ENCODE measurements at places on chromosomes 4 and X.

DNA sequence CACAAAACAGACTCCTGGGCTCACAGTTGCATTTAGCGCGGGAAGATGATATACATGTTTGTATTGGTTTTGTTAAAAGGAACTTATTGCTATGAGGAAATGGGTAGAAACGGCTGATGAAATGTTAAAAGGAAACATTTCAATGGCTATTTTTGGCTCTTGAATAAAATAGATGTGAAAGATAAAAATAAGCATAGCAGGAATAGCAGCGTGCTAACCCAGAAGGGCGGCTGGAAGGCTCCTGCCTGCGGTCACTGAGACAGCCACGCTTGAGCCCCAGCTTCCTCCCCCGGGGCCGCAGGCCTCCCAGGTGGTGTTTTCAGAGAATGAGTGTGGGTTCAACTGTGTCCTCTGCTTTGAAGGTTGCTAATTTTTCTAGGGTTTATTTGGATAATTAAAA lies 35.0 kb upstream of the CLCN4 start:
- DNase-seq: no peak

GRCh38 chrX:3582451-3582850 lies 131.0 kb downstream of the PRKX start:
- DNase-seq: no peak

DNA sequence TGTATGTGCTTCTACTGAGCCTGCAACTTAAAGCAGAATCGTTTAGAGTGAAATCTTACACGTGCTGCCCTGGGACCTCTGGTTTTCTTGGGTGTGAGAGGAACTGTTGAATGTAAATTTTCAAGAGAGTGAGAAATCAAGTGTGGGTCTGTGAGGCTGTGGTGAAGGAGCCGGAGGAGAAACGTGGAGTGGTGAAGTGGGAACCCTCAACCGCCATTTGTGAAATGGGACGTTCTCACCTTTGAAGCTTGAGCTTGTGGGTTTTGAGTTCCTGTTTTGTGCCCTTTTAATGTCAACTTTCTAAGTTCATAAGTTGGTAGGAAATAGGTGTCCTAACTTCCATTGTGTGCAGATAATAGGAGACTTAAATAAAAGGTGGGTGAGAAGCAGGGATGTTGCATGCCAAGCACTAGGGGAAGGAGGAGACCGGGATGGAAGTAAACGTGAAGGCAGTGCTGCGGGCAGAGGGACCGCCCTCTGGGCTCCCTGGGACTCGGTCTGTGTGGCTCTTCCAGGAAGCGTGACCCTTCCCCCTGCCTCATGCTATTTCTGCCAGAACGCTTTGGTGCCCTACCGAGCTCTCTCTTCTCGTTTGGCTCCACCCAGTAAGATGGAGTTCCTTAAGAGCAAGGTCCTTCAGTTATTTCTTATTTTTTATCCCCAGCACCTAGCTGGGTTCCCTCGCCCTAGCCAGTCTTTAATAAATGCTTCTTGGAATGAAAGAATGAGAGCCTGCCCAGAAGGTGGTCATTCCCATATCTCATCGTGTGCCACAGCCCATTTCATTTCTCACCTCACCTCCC lies 56.0 kb downstream of the TMEM131L start:
- peak; percentile 74 for DNase-seq

- no peak for DNase-seq
Measured at GRCh38 chr4:3367866-3368265, 73.9 kb upstream of the HGFAC start.

DNA sequence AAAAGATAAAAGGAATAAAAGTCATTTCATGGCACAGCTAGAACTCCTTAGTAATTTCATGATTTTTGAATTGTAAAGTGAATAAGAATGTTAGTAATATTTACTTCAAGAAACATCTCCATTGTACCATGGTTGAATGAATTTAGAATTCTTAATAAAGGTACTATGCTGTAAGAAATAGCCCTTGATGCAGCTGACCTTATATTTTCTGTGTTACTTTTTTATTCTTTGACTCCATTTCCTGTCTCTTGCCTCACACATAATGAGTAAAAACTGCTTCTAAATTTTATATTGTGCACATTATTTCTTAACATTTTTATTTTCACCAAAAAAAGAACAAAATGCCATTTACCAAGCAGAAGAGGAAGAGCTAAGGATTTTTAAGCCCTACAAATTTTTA lies 81.9 kb upstream of the PDHA2 start:
- DNase-seq: no peak

DNA sequence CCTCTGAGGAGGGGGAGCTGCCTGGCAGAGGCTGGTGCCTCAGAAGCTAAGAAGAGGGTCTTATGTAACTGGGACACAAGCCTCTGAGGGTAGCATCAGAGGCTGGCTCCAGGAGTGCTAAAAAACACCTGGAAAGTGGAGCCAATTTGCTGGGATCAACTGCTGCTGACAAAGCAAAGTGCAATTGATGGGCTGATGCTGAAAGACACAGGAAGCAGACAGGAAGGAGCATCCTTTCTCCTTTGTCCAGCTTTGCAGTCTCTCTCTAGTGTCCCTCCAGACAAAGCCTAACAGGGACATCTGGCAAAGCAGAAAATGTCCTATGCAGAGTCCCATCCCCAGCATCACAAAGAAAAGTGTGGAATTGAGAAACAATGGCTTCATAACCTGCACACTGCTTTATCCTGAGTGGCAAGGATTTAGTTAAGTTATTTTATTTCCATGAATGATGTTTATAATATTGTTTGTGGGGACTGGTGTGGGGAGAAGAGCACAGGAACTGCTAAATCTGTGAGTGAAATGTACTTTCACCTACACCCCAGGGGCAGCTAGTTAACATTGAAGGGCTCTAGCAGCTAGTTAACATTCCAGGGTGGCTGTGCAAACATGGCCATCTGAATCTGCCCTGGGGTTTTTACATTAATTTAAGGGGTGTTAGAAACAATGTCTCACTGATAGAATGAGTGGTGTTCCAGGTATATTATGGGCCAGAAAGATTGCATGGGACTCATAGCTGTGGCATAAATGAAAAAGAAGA lies 25.6 kb upstream of the MBTPS2 start:
- DNase-seq: no peak

GRCh38 chrX:108088511-108088910 lies 2.8 kb downstream of the PSMD10 start:
- no peak for DNase-seq

GRCh38 chr4:181959121-181959520 lies 284.1 kb upstream of the TENM3 start:
- DNase-seq: no peak

GRCh38 chrX:34404386-34405070 lies 252.6 kb downstream of the TMEM47 start:
- no peak for DNase-seq

- no peak for DNase-seq
Measured at GRCh38 chr4:163107754-163108153, 58.9 kb downstream of the NAF1 start.

DNA sequence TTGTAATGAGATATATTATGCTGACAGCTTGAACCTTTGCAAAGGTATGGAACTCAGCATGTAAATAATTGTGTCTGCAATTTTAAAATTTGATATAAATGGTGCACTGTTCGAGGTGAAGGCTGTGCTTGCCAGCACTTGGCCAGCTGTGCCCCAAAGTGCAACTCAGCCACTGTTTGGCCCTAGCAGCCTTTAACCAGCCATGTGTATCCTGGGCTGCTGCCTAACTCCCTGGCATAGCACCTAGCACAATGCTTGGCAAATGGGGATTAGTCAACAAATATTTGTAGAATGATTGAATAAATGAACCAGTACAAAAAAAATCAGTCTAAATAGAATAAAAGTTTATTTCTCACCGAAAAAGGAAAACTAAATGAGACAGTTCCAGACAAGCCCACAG lies 83.8 kb upstream of the ZIC3 start:
- no peak for DNase-seq

GRCh38 chr4:74320559-74321118 lies 12.4 kb downstream of the EPGN start:
- peak; percentile 8 for DNase-seq

GRCh38 chr4:155761916-155762315 lies 3.1 kb downstream of the GUCY1B1 start:
- no peak for DNase-seq

DNA sequence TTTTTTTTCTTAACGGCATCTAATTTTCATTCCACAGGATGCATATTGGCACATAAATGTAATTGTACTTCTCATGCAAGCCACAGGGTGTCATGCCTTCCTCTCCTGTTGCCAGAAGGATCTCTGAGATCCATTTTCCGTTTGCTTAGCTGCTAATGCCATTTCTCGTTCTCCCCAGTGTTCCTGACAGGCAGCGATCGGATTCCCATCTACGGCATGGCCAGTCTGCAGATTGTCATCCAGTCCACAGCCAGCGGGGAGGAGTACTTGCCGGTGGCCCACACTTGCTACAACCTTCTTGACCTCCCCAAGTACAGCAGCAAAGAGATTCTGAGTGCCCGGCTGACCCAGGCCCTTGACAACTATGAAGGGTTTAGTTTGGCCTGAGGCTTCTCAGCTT lies 8.9 kb upstream of the NAP1L5 start:
- DNase-seq: no peak

- peak; percentile 9 for DNase-seq
Measured at GRCh38 chr4:110055158-110055768, 142.6 kb downstream of the EGF start.

GRCh38 chr4:27276307-27277073 lies 415.8 kb downstream of the STIM2 start:
- no peak for DNase-seq

DNA sequence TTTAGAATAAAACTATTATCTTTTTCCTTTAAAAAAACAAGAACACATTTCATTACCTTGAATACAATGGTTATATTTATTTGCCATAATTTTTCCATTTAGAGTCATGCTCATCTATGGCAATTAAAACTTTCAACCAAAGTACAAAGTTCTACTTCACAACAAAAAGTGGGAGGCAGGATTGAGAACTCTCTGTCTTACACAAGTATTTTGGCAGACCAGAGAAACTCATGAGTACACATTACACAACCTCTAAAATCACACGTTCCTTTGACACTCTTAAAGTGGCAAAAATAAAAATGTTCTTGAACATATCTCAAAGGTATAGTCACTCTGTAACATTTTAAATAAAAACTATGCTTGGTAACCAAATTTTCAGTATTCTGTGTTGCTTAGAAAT lies 213.4 kb downstream of the IL15 start:
- DNase-seq: no peak

GRCh38 chr4:108393890-108394472 lies 225.2 kb upstream of the LEF1 start:
- DNase-seq: no peak

- DNase-seq: no peak
Measured at GRCh38 chr4:175772170-175772705, 39.8 kb downstream of the GPM6A start.

- no peak for DNase-seq
Measured at GRCh38 chr4:147847751-147848590, 116.1 kb downstream of the ARHGAP10 start.

DNA sequence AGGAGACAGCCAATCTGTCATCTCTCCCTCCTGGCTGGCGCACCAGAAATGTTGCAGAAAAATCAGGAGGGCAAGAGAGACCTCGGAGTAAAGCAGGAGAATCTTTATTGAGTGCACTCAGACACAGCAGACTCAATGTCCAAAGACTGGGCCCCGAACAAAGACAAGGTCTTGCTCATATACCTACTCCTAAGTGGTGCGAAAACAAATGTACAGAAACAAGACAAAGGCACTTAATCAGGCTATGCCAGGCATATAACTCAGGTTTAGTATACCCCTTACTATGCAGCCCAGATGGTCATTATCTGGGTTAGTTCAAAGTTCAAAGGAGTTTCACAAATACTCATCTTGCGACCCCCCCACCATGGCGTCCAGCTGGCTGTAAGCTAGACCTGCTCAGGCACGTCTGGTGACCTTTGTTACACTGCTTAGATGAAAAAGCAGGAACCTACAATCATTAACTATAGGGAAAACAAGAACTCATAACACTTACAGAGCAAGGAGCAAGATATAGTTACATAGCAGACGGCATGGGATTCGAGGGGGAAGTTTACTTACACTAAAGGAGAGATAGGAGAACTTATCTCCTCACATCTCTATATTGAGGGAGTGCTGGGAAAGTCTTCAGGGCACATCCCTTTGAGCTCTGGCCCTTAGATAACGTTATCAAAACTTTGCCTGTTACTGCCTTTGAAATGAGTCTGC lies 27.5 kb downstream of the SULT1E1 start:
- DNase-seq: no peak

GRCh38 chr4:5524446-5525299 lies 183.7 kb downstream of the EVC2 start:
- no peak for DNase-seq

DNA sequence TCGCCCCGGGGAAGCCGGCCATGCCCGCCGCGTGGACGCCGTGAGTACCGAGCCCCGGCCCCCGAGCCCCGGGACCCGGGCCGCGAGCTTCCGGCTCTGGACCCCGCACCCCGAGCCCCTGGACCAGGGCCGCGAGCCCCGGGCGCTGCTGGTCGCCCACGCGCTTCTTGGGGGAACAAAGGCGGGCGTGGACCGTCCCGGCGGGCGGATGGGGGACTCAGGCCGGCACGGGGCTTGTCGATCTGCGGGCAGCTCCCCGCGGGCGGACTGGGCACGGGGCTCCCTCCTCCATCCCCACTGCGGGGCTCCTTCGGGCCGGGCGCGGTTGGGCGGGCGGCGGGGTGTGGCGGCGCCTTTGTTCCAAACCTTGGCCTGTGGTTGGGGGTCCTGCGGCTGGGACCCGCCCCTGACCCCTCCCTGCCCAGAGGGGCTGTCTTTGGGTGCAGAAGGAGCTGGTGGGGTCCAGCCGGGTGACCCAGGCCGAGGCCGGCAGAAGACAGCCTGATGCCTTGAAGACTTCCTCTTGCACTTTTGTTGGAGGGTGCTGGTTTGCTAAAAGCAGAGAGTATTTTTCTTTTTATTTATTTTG lies 25.2 kb upstream of the ADD1 start:
- DNase-seq: no peak

- DNase-seq: no peak
Measured at GRCh38 chr4:27908356-27908755, 1047.7 kb downstream of the STIM2 start.

- DNase-seq: no peak
Measured at GRCh38 chr4:37873386-37873785, 17.5 kb upstream of the TBC1D1 start.

DNA sequence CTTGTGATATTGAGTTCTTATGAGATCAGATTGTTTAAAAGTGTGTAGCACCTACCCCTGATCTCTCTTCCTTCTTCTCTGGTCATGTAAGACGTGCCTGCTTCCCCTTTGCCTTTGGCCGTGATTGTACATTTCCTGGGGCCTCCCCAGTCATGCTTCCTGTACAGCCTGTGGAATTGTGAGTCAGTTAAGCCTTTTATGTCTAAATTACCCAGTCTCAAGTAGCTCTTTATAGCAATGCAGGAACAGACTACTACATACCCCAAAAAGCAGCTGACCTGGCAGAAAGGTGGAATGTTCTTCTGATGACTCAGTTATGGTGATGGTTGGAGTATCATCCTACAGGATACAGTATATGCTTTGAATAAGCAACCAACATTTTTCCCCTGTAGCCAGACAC lies 11.4 kb upstream of the MCUB start:
- peak; percentile 56 for DNase-seq

DNA sequence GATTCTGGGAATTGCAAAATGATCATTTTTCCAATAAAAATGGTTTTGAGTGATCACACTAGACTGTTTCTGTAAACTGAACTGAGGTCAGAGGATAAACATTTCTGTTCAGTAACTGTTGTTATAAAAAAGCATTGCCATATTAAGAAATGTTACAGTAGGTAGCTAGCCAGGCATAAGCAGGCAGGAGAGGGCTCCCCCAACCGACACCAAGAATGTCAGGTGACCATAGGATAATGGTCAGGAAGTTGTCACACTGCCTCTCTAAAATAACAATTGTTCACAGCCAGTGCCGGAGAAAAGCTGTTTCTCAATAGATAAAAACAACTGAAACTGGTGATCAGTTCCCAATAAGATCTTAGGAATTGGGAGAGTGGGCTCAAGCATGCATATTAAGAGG lies 306.2 kb upstream of the SLIT2 start:
- no peak for DNase-seq
